AG09309 (cell line): ENCODE measurements at places on chromosomes 4 and X.

DNA sequence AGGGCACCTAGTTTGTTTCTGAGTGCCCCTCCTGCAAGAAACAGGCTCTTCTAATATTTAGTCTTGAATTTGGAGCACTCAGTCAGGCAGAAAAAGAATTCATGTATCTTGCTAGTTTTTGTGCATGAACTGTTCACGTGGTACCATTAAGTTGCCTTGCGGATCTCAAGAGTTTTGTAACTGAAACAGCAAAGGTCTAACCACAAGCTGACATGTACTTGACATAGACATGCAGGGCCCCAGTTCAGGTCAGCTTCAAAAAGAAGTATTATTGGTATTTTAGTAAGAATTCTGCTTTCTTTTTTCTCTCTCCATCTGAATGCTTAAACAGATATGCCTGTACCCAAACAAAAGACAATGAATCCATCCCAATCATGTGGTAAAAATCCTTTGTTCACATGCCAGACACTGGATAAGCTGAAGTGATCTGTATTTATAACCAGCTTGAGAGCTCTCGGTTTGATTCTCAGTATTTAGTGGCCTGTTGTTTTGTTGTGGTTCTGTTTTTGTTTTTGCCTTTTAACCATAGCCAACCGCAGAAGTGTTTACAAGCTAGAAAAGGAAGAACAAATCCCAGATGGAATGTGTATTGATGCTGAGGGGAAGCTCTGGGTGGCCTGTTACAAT is 13.0 kb downstream of the RGN start:
- DNase-seq = no peak

DNA sequence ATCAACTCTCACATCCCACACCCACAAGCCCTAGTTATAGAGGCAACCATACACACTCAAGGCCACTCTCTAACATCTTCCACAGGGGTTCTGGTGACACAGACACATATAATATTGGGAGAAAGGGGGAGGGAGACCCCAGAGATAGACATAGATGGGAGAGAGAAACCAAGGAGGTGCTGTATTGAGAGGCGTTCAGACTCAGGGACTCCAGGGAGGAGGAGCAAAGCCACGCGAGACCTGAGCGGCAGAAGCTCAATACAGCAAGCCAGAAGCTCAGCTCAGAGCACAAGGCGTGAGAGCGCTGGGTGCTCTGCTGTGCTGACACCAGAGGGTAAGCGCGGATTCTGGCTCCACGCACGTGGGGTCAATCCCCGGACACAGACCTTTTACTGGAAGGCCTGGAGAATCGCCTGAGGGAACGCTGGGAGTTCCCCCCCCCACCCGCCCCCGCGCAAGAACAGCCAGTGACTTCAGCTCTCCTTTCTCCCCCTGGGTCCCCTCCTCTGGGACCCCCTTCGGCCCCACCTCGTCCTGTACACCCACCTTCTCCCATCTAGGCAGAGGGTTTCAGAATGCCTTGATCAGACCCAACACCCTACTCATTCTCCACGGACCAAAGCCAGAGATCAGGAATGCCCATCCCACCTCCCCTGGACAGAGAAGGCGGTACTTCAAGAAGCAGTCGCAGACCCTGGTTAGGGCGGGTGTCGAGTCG is 8.7 kb downstream of the MSX1 start:
- DNase-seq = no peak

DNA sequence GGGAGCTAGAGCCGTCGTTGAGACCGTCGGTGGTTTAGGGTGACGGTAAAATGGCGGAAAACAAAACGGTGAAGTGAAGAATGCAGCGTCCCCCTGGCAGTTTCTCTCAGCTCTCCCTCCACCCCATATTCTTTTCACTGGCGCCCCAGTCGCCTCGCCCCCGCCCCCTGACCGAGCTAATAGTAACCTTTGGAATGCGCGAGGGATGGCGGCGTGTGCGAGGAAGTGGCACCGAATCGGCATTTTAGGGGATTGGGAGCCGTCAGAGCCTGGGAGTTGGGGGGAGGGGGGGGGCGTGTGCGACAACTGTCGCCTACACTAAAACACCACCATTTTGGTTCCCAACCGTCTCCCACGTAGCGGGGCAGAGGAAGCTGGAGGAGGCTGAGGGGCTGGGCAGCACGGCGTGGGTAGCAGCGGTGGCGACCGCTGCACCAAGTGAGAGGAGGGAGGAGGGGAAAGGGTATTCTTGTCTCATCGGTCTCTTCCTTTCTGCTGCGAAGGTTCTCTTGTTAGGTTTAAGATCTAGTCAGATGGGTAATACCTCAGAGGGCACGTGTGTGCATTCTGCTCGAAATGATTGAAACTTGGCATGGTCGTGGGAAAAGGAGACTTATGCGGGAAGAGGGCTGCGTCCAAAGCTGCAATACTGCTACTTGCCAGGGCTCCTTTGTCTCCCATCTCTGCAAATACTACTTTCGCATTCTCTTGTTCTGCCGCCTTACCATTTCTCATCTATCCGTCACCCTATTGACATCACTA is 840 bp downstream of the ZNF711 start:
- DNase-seq = no peak

- no peak for DNase-seq
These were observed 234.1 kb downstream of the DHRSX start for GRCh38 chrX:2266445-2267349.

DNA sequence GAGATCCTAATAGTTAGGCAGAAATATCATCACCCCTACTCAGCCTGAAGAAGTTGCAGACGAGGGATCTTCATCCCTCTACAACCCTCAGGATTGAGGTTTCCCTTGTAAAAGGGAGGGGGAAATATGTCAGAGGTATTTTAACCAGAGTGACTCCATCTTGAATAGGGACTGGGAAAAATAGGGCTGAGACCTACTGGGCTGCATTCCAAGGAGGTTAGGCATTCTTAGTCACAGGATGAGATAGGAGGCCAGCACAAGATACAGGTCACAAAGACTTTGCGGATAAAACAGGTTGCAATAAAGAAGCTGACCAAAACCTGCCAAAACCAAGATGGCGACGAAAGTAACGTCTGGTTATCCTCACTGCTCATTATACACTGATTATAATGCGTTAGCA is 17.5 kb downstream of the IL13RA2 start:
- no peak for DNase-seq

DNA sequence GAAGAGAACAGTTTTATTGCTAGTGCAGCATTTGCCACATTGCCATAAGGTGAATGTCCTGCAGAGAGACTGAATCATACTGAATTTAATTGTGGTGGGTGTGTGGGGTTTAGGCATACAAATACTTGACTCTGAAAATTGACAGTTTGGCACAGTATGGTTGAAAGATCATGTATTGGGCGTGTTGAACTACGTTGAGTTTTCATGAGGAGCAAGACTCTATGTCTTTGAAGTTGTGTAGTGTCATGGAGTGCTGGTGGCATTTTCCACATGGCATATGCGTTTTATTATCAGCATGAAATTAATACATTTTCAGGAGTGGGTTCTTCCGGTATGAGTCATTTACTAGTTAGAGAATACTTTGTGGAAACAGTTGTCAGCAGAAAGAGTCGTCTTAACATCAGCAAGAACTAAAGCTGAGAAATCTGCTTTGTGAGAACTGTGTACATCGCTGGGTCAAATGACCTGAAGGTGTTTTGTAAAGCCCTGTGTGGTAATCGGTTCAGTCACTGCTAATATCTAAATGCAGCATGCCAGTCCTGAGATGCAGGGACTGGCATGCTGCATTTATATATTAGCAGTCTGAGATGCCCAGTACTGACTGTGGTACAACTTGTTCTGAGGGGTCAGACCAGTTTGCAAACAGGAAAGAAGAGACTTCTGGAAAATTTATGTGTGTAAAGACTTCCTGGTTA is 50.3 kb downstream of the ARHGAP10 start:
- no peak for DNase-seq

- DNase-seq = no peak
These were observed 160.3 kb upstream of the FRG1 start for GRCh38 chr4:189780391-189780790.

DNA sequence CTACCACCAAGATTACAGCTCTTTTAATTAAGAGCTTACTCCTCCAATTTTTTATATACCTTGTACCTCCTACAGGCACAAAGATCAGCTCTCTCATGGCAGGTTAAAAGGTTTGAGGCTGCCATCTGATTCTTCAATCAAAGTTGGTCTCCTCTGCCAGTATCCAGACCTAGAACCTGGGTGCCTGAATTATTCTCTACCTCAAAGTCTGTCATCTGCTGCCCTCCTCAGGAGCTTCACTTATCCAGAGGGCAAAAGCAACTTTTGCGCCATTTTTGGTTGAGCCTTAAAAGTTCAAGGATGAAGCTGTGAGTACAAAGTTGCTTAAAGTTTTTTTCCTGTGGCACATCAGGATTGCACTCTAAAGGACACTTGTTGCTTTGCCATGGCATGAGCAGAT is 343.7 kb upstream of the PPP1R2C start:
- no peak for DNase-seq

- no peak for DNase-seq
These were observed 132.4 kb downstream of the RPA4 start for GRCh38 chrX:97016106-97016505.

GRCh38 chrX:150476164-150476699 is 92.2 kb upstream of the MTM1 start:
- DNase-seq = peak; percentile 11

DNA sequence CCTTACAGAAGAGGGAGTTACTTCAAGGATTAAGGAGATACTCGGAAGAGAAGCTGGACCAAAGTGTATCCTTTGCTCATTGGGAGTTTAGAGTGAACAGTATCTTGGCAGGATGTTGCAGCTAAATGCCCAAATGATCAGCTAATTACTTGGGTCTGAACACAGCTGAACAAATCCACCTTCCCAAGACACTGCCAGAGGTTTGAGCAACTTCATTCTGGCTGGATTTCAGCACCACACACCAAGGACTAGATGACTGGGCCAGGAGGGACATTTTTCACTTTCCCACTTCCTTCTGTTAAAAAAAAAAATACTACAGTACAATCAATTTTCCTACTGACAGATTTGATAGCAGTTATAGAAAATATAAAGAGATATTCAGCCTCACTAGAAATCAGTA is 324.6 kb downstream of the MID1IP1 start:
- DNase-seq = no peak

DNA sequence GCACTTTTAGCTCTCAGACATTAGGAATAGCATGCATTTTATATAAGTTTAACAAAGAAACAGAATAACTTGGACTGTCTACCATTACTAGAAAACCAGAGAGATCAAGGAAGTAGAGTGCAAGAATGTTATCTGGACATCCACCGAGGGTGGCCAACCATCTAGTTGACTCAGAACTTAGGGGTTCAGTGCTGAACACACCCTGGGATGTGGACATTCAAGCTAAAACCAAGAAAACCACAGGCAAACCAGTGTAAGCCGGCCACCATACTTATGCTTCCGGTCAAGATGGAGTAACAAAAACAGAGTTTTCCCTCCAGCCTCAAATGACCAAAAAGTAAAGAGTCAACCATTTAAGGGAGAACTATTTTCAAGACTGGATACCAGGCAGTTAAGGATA is 181.4 kb upstream of the MXRA5 start:
- DNase-seq = no peak

GRCh38 chr4:139933541-139933940 is 220.4 kb downstream of the MAML3 start:
- DNase-seq = no peak

GRCh38 chrX:105375816-105376215 is 155.3 kb upstream of the TEX13A start:
- DNase-seq = no peak

DNA sequence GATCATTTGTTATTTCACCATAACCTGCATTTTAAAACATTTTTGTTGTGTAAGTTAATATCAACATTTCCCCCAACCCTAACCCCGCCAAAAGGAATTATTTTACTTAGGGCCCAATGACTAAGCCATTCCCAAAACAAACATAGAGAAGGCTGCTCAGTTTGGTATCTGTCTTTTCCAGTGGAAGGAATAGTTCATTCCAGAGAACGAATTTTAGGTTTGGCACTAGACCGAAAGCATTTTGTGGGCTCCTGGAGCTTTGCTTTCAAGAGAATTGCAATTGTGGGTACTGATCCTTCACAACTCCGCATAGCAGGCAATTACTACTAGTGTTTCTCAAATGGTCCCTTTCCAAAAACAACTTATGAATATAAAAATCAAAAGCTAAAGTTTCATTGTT is 226.7 kb upstream of the MAD2L1 start:
- no peak for DNase-seq

DNA sequence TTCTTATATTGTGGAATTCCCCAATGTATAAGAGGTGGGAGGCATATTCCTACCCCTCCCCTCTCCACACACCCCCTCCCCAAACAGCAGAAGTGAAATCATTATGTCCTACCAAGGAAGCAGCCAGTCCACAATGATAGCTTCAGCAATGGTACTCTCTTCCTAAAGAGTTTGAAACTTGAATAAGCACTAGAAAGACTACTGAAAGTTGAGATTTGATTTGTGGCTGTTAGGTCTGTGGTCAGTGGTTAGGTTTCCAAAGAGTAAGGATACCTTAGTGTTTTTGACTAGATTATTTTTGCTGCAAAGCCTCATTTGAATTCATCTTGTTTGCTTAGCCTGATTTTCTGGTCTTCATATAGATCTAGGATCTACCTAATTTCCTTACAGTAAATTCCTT is 242.2 kb downstream of the DKK2 start:
- DNase-seq = no peak

DNA sequence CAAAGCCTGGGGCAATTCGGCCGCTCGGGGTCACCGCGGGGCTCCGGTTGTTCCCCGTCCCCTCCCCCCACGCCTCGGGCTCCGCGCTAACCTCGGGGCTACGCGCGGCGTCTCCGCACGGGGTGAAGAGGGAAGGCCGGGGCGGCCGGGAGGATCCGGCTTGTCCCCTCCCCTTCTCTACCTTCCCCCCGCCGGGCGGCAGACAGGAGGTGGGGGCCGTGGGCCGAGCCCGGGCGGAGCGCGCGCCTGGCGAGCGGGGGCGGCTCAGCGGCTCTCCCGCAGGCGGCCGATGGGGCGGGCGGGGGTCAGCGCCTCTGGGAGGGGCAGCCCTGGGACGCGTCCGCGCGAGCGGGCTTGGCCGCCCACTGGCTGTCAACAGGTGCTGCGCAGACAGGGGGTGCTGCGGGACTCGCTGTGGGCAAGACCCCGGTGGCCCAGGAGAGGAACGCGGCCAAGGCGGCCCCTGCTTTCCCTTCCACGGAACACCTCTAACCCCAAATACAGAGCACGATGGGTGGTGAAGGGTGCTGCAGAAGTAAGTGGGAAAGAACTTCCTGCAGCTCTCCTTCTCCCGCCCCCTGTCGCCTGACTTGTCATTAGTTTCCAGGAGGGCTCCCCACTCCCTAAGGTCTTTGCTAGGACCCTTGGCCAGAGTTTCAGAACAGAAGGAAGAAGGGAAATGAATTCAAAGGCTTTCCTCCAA is at the start of gene PDGFC:
Gene PDGFC, minus strand, starts transcription at position 124 of the 703 bp plus-strand sequence. CDS start 896 bp downstream, outside the sequence.
- DNase-seq = no peak
